Vagina (tissue), 2 donors: ENCODE measurements at places on chromosomes 12 and 14.

GRCh38 chr14:78455896-78456435 is 285.8 kb downstream of the NRXN3 start:
- DNase-seq = no peak

DNA sequence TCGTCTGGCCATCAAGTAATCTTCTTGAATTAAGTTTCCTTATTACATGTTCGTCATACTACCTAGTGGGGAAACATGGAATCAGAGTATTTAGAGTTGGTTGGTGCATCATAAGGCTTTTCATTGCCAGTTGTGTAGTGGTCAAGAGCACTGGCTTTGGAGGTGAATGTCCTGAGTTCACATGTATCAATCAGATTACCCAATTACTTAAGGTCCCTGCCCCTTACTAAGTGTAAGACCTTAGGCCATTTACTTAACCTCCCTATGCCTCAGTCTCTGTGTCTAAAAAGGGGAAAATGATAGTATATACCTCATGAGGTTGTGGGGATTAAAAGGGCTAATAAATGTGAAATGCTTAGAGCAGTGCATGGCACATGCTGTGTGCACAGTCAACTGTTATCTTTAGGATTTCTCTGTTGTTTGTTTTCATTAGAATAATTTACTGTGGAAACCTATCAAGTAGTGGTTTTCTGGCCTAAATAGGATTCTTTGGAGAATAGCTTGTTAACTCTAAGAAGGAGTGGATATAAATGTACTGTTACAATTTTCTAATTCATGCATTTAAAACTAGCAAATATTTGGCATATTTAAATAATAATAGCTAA is 27.0 kb downstream of the MSRB3 start:
- DNase-seq = no peak

DNA sequence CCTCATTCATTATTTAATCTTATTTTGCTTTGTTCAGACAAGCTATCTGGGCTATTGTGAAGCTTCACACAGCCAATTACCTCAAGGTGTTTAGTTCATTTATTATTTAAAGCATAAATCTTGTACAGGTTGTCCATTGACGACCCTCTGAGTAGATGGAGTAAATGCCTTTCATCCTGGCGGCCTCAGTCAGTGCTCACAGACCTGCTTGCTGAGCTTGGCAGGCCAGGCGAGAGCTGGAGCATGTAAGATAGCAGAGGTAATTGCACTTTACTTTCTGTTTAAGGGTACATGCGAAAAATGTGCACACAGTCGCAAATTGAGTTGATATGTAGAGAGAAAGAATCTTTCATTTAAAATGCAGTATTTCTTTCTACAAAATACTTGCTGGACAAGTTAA is 224.4 kb downstream of the NPAS3 start:
- DNase-seq = no peak

DNA sequence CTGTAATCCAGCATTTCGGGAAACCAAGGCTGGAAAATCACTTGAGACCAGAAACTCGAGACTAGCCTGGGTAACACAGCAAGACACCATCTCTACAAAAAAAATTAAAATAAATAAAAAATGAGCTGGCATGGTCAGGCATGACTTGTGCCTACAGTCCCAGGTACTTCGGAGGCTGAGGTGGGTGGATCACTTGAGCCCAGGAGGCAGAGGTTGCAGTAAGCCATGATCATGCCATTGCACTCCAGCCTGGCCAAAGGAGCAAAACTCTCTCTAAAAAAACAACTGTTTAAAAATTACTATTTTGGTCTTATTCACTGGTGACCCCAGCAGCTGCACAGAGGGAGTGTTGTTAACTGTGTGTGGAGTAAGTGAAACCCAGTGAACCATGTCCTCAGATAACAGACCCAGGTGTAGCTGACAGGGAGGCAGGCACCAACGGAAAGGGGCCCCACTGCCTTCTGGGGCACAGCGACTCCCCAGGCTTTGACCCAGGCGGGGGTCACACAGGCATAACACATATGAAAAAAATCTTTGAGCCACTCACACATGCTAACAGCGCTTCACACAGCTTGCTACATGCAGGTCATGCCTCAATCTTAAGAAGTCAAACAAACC is 12.1 kb downstream of the DDX54 start:
- DNase-seq = no peak

DNA sequence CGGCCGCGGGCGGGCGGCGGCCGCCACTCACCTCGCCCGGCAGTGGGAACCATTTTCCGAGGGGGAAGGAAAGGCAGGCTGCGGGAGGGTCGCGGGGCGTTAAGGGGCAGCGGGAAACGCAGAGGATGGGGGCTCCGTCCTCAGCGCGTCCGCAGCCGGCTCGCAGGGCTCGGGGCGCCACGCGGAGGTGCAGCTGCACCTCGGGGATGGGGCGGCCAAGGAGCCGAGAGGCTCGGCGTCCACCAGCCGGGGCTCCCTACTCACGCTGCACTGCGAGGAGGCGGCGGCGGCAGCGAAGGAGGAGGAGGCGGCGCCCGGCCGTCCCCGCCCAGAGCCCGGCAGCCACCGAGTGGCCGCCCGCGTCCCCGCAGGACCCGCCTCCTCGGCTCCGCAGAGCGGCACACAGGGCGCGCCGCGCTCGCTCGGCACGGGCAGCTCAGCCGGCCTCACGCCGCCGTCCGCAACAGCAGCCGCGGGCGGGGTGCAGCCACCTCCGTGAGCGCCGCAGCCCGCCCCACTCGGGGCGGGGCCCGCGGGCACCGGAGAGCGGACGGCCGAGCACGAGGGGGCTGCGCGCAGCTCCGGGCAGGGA is at the start of gene ATP2B1:
TSS of gene ATP2B1 (minus strand) at position 274 of the 592 bp plus-strand sequence. CDS start 52,952 bp downstream, outside the sequence.
- DNase-seq = no peak

- no peak for DNase-seq
Observed at GRCh38 chr14:74634481-74634880, 22.4 kb upstream of the LTBP2 start.

DNA sequence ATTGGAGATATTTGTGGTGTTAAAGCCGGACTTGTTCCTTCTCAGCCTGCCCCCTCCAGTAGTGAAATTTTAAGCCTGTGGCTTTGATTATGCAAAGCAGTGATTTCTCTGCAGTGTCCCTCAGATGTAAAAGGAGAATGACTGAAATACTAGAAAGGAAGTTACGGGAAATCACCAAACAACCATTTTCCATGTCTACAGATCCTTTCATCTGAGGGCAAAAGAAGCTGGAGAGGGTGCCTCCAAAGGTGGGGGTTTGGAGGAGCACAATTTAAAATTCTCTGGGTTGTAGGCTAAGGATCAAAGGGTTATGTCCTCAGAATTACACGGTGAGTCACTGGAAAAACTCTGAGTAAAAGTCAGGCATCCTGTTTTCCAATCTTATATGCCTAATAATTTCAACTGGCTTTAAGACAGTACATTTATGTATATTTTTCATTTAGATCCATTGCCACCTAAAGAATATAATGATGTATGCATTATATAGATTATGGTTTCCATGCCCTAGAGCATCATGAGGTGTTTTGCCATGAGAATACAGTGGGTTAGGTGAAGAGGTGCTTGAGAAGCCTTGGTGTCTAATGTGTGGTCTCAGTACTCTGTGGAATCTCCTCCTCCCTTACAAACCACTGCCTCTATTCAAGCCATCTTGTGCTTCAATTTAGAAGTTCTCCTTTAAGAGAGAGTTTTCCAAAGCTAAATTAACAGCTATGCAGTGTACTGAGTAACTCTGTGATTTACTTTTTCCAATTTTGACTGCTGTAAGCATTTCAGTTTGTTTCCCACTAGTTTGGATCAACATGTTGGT is 362.1 kb downstream of the RAD51B start:
- no peak for DNase-seq

DNA sequence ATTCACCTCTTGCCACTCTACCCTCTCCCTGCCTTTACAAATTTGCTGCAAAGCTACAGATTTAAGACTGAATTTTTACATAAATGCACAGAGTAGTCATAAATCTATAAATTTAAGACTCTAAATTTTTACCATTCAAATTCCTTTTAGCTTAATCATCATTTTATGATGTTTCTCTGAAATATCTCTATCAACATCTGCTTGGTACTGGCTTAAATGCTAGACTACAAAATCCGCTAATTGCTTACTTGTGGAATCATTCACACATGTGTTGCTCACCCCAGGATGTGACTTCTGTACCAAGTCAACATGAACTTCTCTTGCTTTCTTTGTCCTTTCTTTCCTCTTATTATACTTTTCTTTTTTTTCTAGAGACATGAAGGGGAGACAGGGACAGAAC is 109.2 kb downstream of the GALC start:
- DNase-seq = no peak

DNA sequence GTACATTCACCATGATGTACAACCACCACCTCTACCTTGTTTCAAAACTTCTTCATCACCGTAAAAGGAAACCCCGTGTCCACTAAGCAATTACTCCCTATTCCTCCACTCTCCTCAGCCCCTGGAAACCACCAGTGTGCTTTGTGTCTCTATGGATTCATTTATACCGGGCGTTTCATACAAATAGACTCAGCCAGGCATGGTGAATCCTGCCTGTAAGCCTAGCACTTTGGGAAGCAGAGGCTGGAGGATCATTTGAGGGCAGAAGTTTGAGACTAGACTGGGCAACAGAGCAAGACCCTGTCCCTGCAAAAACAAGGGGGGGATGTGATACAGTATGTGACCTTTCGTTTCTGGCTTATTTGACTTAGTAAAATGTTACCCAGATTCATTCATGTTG is 21.2 kb upstream of the RNF34 start:
- no peak for DNase-seq
